Stimulated activated CD4-positive, alpha-beta T cell treated with anti-CD3 and anti-CD28 coated beads, Interleukin-2, amount 100 ng/mL, for 48 hours (primary cell): ENCODE measurements at places on chromosomes 13 and 19.
A peak's percentile ranks its signal among the peaks of the same experiment; 100 is the strongest.

GRCh38 chr19:44755219-44755618 lies 6.7 kb downstream of the BCL3 start:
- DNase-seq: no peak

- DNase-seq: no peak
Measured at GRCh38 chr19:31232180-31232579, 117.1 kb downstream of the TSHZ3 start.

DNA sequence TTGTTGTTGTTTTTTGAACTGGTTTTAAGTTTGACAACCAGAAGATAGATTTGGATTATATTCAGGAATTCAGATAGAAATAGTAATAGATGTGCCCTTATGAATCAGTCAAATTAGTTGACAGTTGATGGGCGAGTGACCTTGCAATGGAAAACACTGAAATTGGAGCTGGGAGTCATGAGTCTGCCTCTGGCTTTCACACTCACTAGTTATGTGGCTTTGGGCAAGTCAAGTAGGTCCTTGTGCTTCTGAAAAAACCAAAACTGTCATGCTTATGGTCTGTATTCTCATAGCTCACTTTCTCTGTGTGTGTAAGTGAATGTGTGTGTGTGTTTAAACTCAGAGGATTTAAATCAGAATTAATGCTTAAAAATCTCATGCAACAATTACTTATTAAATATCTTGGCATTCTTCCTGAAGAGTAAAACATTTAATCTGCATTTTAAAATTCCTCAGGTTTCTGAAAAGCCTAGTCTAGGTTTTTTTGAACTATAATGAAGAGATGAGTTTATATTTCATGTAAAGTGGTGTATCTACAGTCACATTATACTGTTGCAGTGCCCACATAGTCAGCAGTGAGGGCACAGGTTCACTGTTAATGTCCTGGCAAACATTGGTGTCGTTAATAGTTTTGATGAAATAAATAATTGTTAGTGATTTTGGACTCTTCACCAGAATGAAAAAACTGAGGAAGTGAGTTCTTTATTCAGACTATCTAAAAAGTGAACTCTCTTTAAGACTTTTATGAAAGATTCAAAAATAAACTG lies 32.5 kb downstream of the UCHL3 start:
- no peak for DNase-seq

GRCh38 chr13:49584771-49585182 lies 581 bp downstream of the RCBTB1 start:
- DNase-seq: no peak

- no peak for DNase-seq
Measured at GRCh38 chr19:15196360-15197005, 4.3 kb downstream of the NOTCH3 start.

DNA sequence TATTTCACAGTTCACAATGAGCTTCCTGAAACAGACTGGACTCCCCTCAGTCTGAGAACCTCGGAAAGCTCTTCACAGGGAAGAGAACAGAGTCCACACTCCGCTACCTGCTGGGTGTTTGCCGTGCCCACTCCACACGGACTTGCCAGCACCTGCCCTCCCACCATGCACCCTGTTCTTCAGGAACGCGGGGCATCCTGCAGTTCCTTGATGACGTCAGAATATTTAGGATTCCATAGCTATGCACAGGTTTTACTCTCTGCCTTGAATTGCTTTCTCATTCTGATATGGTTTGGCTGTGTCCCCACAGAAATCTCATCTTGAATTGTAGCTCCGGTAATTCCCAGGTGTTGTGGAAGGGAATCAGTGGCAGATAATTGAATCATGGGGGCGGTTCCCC lies 74.4 kb upstream of the FARP1 start:
- no peak for DNase-seq

GRCh38 chr19:52269338-52270261 lies at the start of gene ZNF766:
ZNF766 (plus strand) TSS chr19:52269587; CDS start chr19:52269614, 27 bp downstream.
- peak; percentile 96 for DNase-seq

GRCh38 chr19:44942067-44942571 lies at the start of gene APOC4:
APOC4 (plus strand) TSS chr19:44942237; CDS start chr19:44942278, 41 bp downstream.
- DNase-seq: no peak

GRCh38 chr19:48989701-48990291 lies 3.3 kb downstream of the GYS1 start:
- no peak for DNase-seq

GRCh38 chr19:695352-695949 lies at the start of gene PRSS57:
PRSS57 (minus strand) TSS chr19:695452; CDS start chr19:695430, 22 bp downstream.
- no peak for DNase-seq

- peak; percentile 64 for DNase-seq
Measured at GRCh38 chr13:50801087-50801931, 42.2 kb downstream of the DLEU7 start.

DNA sequence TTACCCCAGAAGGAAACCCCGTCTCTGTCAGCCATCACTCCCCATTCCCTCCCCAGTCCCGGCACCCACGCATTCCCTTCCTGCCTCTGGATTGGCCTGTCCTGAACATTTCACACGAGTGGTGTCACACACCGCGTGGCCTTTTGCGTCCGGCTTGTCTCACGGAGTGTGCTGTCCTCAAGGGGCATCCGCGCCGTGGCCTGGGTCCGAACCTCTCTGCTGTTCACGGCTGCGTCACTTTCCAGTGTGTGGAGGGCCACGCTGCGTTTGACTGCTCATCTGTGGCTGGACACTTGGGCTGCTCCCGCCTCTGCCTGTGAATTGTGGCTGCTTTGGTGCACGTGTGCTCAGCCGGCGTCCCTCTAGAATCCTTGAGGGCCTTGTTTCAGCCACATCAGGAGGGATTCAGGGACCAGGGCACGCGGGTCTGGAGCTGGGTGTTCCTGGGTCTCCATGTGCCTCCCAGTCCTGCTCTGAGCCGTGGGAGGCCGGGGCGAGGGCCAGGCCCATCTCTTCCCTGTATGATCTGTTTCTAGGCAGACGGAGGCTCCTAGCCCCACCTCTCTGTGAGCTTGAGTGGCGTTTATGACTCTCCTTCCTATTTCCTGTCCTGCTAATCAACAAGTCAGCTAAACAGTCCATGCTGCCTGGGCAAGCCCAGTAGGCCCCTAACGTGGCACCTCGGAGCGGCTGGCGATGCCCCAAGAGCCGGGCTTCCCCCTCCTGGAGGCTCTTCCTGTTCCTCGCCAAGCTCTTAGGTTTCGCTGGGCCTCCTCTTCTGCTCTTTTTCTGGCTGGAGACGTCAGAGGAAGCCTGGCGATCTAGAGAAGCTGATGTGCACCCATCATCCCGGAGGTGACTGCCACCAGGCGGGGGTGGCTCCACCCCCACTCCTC lies 8.1 kb downstream of the STK11 start:
- DNase-seq: no peak

GRCh38 chr13:104461049-104461448 lies 1394.8 kb upstream of the SLC10A2 start:
- no peak for DNase-seq

- no peak for DNase-seq
Measured at GRCh38 chr19:4206818-4207484, 22.4 kb upstream of the EBI3 start.

GRCh38 chr19:38079926-38080380 lies 144.1 kb downstream of the DPF1 start:
- DNase-seq: no peak

- DNase-seq: no peak
Measured at GRCh38 chr19:41064974-41065569, 23.2 kb upstream of the CYP2A13 start.

DNA sequence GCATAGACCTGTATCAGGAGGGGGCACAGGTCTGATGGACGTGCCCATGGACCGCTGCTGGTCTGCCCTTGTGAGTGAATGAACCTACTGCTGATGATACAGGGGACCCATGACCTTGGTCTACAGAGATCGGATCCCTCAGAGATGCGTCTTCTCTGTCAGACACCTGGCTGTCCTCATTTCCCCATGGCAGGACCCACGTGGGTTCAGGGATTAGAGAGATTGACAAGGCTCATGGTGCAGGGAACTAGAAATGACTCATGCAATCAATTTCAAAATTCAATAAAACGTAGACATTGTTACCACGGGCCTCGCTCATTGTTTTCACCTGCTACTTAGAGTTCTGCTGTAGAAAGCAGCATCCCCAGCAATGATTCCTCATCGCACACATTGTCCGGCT lies 962 bp upstream of the TPRX1 start:
- no peak for DNase-seq

GRCh38 chr19:41708481-41708880 lies at the start of gene CEACAM5:
CEACAM5 (plus strand) TSS chr19:41708626; CDS start chr19:41708732, 106 bp downstream.
- no peak for DNase-seq

DNA sequence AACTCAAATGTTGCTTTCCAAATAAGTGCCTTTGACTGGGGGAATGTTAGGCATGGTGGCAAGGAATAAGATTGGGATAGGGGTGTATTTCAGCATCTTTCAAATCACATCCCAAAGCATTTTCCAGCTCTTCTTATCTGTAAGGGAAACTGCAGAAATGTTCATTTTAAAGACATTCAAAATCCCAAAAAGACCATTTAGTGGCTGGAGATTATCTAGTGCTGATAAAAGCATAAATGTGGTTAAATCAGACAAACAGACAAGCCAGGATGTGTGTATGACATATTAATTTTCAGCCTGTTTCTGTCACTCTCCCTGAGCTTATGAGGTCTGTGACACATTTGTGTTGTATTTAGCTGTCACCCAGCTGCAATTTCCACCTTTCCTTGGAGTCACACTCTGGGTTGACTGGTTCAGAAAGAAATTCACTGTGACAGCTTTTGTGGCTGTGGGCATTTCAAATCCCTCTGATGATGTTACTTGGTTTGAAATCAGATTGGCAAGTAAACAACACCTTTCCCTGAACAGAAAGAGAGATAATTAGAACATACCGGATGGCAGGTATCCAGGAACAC lies 69.7 kb upstream of the SIAH3 start:
- DNase-seq: no peak

- DNase-seq: no peak
Measured at GRCh38 chr19:53847555-53847954, 20.1 kb upstream of the MYADM start.

DNA sequence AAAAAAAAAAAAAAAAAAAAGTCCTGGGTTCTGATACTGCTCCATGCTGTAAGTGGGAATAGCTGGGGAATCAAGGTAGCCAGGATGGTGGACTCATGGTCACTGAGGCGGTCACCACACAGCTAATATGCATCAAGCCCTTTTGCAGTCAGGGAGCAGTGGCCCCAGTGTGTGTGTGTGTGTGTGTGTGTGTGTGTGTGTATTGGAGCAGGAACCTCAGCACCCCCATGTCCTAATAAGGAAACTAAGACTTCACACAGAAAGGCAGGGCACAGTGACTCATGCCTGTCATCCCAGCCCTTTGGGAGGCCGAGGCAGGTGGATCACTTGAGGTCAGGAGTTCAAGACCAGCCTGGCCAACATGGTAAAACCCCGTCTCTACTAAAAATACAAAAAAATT lies 12.0 kb downstream of the B3GNT3 start:
- DNase-seq: no peak

DNA sequence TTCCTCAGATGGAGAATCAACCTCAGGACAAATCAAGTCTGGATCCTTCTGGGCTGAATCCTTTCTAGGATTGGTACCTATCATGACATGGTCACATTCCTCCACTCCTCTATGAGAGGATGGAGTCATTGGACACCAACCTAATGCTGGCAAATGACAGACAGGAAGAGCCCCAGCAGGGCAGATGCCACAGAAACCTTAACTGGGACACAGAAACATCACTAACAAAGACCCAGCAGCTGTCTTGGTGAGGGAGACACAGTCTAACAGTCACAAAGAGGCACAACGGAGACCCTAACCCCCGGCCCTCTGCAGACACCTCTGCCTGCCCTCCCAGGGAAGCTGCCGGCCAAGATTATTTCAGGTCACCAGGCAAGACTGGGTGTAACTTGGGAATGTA lies 2.1 kb downstream of the ANKRD27 start:
- DNase-seq: no peak

- DNase-seq: no peak
Measured at GRCh38 chr13:21034603-21035191, 26.7 kb downstream of the LATS2 start.

DNA sequence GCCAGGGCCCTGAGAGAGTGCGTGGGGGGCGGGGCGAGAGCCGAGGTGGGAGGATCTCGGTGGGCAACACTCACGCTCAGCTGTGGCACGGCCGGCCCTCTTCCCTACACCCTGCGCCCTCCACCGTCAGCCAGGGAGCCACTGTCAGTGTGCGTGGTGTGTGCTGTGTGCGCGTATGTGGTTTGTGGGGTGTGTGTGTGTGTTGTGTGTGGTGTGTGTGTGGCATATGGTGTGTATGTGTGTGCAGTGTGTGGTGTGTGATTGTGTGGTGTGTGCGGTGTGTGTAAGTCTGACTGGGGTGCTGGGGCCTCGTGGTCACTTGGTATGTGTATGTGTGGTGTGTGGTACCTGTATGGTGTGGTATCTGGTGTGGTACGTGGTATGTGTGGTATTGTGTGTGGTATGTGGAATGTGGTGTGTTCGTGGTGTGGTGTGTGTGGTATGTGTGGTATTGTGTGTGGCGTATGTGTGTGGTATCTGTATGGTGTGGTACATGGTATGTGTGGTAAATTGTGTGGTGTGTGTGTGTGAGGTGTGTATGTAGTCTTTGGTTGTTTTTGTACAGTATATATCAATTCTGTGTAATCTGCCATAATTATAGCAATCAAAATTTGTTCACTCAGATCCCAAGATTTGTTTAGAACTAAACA lies 5.1 kb downstream of the GRK1 start:
- no peak for DNase-seq

DNA sequence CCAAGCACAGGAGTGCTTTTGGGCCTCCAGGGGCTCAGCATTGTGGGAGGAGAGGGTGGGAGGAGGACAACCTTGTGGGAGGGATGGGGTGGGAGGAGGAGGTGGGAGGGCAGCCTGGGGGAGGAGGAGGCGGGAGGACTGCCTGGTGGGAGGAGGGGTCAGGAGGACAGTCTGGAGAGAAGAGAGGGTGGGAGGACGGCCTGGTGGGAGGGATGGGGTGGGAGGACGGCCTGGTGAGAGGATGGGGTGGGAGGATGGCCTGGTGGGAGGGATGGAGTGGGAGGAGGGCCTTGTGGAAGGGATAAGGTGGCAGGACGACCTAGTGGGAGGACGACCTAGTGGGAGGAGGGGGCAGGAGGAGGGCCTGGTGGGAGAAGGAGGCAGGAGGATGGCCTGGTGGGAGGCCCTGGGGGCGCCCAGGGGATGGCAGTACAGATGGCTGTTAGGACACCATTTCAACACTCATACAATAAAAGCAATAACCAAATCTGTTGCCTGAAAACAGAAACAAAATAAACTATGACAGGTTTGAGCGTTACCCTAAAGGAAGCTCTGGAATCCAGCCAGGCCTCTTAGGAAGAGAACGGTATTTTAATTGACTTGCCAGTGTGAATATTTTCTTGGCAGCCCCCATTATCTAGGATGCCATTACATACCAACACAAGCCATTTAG lies 63.7 kb downstream of the CRYL1 start:
- no peak for DNase-seq
